Effector memory CD8-positive, alpha-beta T cell (primary cell): ENCODE measurements at places on chromosomes 3 and 15.
A peak's percentile ranks its signal among the peaks of the same experiment; 100 is the strongest.

DNA sequence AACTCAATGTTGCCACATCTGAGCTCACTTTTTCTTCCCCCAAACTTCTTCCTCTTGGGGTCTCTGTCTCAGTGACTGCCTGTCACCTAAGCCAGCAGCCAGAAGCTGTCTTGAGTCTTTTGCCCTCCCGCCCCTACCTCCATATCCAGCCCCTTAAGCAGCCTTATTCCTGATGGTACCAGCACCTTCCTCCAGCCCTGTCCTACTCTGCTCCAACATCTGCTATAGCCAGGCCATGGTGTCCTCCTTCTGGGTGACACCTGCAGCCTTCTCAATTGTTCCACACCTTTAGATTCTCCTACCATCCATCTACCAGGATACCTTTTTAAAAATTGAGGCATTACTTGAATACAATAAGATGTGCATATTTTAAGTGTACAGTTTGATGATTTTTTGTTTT, 53.8 kb downstream of the EPHB3 start:
- no peak for DNase-seq

GRCh38 chr15:34837246-34838016, 42.1 kb upstream of the ACTC1 start:
- DNase-seq, result no peak

DNA sequence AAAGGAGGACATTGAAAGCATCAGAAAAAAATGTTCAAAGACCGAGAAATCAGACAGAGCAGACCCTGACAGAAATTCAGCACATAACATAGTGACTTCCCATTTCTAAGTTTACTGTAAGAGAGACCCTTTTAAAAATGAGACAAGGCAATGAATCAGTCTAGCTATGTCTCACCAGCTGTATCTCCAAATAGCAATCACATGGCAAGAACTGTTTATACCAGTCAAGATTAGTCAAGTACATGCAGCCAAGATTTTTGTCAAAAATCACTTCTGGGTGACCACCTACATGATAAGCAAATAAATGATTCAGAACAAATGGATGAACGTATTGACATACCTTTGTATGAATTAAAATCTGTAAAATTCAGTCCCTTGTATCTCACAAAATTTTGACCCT, 138.0 kb downstream of the DTWD1 start:
- DNase-seq, result no peak

GRCh38 chr3:115931581-115931980, 308.3 kb downstream of the GAP43 start:
- DNase-seq, result no peak

DNA sequence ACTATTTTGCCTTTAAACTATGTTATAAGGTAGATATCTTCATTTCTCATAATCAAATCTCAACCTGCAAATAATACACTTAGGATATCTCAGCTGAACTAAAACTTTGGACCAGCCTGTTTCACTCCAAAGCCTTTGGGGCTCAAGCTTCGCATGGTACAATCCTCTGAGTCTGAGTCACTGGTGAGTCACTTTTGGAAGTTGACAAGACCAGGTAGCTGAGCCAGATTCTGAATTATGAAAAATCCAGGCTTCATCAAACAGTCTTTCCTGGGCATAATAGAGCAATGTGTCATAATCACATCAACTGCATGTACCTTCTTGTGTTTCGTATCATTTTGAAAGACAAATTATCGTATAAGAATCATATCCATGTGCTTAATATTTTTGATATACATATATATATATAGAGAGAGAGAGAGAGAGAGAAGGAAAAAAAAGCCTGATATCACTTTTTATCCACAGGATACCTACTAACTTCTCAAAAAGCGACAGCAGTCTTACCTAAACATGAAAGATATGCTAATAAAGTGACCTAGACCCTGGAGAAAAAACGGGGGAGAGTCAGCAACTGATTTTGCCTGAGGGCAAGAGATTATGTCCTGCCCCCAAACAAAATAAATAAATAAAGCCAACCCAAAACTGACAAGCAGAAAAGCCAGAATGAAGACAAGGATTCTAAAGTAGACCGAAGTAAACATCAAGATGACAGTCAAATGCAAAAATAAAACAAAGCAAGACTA, 263.9 kb upstream of the TGFBR2 start:
- no peak for DNase-seq

GRCh38 chr3:28915741-28916500, 364.9 kb upstream of the RBMS3 start:
- DNase-seq, result no peak

GRCh38 chr3:168100777-168101492, 5.2 kb upstream of the GOLIM4 start:
- no peak for DNase-seq

GRCh38 chr15:79440355-79440908, 8.3 kb downstream of the MINAR1 start:
- DNase-seq, result no peak

DNA sequence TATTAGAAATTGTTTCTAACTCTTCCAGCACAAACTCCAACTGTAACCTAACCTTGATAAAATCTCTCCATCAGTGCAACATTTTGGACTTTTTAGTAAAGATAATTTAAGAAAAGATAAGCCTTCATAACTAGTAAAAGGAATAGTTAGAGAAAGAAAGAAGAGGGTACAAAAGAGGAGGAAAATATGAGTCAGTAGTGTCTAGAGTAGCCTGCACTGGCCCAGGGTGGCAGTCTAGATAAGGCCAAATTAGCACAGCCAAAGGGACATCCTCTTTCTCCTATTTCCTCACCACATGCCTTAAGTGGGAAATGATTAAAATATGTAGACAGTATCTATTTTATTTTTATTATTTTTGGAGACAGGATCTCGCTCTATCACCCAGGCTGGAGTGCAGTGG, 3.7 kb downstream of the PROS1 start:
- DNase-seq, result no peak

GRCh38 chr3:197847866-197848401, 56.9 kb downstream of the LRCH3 start:
- peak; percentile 5 for DNase-seq

GRCh38 chr15:68499620-68500312, 67.8 kb upstream of the ITGA11 start:
- DNase-seq, result no peak

- no peak for DNase-seq
Measured at GRCh38 chr3:101163554-101163953, 156.8 kb downstream of the IMPG2 start.

DNA sequence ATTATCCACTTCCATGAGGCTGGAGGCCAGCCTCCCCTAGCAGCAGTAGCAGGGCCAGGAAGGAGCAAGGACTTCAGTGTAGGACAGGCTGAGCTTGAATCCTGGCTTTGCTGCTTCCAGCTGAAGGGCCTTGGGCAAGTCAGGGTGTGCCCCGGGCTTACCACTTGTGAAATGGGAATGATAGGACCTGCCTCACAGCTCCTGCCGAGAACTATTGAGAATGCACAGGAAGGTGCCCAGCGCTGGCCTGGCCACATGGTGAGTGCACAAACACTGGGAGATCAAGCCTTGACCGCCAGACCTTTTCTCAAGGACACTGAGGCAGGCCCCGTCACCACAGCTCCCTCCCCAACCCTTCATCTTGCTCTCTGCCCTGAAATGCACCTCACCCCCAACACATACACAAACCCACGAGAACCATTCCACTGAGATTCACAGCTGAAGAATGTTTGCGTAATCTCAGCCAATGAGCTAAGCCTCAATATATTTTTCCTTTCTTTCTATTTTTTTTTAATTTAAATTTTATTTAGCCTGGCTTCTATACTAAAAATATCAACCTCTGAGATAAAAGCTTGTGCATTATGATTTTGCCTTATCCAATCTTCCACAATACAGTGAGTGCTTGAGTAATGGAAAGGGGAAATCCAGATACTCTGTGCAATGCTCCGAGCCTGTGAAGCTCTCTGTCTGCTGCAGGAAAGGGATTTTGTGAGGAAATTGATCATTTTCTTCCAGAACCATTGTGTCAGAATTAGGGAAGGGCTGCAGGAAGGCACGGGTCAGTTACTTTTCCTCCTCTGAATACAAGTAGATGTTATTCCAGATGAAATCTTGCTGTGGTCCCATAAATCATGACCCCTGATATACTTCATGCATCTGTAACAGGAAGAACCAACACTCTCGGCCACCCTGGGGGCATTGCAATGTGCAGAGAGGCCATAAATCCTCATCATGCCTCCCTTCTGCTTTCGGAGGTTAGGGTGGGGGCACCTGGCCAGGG, 193.9 kb downstream of the TLE3 start:
- no peak for DNase-seq

DNA sequence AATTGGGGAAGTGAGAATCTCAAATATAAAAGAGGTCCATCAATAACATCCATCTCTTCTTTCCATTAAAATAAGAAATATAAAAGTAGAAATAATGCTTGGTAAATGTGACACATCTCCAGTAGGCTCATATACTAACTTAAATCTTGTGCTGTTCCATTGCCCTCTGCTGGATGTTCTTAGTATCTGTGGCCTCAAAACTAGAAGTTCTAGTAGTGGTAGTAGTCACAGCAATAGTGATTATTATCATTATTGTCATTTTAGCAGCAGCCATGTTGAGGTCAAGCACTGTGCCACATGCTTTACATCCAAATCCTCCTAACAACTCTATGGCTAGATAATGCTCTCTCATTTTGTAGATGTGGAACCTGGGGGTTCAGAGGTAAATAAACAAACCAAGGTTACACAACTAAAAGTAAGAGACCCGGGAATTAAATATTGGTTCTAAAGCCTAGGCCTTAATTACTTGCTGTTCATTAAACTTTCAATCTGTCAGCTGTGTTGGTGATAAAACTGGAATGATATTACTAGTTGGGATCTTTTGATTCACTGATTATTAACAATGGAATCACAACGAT, 20.2 kb upstream of the BTLA start:
- peak; percentile 33 for DNase-seq

DNA sequence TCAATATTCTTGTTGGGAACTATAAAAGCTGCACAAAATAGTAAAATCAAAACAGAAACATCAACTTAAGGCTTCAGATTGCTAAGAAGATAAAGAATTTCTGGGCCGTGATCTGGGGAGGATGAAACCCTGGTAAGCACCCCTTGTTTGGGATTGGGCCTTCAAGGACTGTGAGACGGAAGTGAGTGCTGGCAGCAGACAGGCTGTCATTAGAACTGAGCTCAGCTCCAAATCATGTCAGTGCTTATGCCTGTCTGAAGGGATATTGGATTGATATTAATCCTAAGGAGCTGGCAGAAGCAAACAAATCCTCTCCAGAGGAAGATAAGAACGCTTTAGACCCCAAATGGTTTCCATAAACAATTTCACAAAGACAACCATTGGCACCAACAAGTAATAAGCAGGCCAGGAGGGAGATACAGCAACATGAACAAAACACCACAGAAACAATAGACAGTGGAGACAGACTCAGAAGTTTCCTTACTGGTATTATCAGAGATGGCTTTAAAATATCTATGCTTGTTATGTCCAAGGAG, 72.6 kb upstream of the CTXND1 start:
- DNase-seq, result no peak

- no peak for DNase-seq
Measured at GRCh38 chr15:64466408-64467141, 6.2 kb downstream of the ZNF609 start.

DNA sequence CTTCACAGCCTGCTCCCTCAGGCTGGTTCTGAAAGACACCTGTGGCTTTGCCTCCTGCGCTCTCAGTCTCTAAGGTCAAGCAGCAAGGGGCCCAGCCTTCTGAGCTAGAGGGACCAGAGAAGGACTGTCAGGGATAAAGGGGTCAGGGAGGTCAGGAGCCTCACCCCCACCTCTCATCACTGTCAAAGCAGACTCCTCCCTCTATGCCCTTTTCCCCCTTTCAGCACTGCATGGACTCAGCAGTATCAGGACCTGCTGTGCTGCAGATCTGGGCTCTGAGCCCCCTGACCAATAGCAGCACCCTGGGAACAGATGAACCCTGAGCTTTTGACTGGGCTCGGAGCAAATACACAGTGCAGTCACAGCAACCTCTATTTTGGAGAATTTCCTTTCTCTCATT, 3.2 kb upstream of the BMF start:
- DNase-seq, result no peak

DNA sequence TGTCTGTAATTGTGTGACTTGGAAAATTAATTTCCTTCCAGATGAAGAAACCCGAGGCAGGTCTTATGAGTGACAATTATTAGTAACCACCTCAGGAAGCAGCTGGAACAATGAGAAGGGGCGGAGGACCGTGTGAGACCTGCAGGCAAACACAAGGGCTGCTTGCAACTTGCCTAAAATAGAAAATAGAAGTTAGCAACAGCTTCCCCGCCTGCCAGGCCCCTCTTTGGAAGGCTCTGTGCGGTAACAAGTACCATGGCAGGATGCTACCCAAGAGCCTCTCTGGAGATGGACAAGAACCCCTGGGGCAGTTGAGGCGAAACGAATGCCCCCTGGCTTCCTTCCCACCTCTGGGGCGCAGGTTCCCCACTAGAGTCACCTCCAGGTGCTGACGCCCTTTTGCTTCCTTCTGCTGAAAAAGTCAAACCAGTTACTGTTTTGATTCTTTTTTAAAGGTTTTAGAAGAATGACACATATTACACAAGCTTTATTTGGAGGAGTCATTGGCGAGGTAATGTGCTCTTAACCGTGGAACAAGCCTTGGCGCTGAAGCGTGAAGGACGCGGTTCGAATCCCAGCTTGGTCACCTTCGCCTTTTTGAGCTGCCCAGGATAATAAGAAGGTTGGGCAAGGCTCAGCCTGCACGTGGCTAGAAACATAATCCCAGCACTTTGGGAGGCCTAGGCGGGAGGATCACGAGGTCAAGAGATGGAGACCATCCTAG, 47.0 kb upstream of the SYNM start:
- DNase-seq, result no peak

DNA sequence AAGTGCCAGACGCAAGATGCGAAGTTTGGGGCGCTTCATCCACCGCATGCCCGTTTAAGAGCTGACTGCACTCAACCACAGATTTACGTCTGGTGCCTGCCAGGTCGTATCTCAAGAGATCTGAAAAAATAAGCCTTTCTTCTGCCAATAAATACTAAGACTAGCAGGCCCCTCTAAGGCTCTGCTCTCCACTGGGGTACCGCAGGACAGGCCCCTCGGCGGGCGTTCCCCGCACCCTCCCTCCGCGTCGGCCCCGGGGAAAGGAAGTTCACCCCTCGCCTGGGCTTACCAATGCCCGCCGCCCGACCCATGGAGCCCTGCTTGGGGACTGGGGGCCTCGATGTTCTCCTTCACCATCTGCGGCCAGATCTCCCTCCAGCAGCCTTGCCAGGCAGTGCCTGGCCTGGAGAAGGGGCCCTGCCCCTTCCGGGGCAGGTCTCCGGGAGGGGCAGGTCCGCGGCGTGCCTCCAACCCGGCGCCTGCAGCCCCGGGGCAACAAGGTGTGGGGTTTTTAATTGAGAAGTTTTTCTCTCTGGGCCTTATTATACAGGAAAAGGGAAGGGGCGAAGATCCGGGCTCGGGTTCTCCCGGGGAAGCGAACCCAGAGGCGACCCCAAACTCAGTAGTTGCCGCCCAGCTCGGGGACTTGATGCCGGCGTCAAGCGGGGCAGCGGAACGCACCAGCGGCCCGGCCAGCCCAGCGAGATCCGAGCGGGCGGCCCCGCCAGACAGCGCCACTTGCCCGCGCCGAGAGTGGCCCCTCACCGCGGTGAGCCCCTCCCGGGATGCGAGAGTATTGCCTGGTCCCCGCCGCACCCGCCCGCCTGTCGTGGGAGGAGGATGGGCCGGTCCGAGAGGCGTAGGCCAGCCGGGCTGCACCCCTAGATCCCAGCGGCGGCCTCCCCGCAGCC, 735 bp downstream of the GOLGA8B start:
- DNase-seq, result peak; percentile 17

- DNase-seq, result no peak
Measured at GRCh38 chr3:126345641-126346460, 11.4 kb downstream of the KLF15 start.

GRCh38 chr15:85353516-85353915, 26.9 kb upstream of the AKAP13 start:
- DNase-seq, result no peak

GRCh38 chr3:177449360-177450006, 252.2 kb upstream of the TBL1XR1 start:
- DNase-seq, result peak; percentile 21
